Stimulated activated CD4-positive, alpha-beta T cell treated with anti-CD3 and anti-CD28 coated beads, Interleukin-15, amount 100 ng/mL, for 1 hour (primary cell): ENCODE measurements at places on chromosomes 1 and 21.
A peak's percentile ranks its signal among the peaks of the same experiment; 100 is the strongest.

- no peak for DNase-seq
Measured at GRCh38 chr21:37363936-37364335, 2.6 kb upstream of the DYRK1A start.

DNA sequence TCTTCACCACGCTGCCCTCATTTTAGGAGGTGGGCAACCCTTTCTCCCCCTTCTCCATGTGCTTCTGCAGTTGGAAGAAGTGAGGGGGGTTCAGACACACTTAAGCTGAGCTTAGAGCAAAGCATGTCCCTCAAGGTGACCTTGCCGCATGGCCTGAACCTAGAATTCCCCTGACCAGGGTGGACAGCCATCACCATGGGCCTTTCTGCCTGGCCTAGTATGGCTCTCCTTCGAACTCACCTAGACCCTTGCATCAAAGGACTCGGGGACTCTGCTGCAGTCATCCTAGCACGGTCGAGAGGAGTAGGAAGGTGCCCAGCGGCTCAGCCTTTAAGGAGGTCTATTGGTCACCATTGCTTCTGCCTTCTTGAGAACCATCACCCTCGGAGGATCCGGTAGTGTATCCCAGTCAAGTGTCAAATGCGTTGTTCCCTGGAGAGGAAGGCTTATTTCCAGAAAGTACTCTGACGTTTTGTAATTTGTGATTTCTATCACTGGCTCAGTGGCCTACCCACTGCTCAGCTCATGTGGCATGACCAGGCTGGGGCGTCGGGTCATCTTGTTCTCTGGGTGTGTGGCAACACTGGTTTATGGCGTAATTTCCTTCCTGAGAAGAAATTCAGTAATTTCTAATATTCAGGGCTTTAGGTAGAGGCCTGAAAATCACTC lies at the start of gene KCNE1:
Gene KCNE1 (minus strand): TSS at position 424 of the 669 bp plus-strand sequence. CDS start 62,576 bp downstream, outside the sequence.
- DNase-seq = no peak

DNA sequence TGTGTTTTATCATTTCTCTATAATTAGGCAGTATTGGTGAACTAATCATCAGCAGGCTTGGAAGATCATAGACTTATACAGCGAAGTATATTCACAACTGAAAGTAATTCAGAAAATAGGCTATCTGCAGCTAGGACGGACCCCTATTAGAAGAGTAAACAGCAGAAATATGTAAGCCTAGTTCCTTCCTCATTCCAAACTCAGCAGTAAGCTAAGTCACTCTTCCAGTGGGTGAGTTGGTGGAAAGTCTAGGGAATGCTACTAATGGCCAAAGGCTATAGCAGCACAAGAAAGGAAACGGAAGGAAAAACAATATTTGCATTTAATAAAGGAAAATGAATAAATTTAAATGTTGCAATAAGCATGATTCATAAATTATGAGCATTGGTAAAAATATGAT lies 918.1 kb upstream of the TMPRSS15 start:
- no peak for DNase-seq

GRCh38 chr1:1272341-1273208 lies 1.1 kb downstream of the UBE2J2 start:
- no peak for DNase-seq

- peak; percentile 59 for DNase-seq
Measured at GRCh38 chr1:204453141-204453772, 41.3 kb downstream of the PIK3C2B start.

GRCh38 chr1:23187637-23188036 lies 19.0 kb upstream of the LUZP1 start:
- DNase-seq = no peak

GRCh38 chr1:76865696-76866286 lies 1.5 kb upstream of the ST6GALNAC5 start:
- no peak for DNase-seq

DNA sequence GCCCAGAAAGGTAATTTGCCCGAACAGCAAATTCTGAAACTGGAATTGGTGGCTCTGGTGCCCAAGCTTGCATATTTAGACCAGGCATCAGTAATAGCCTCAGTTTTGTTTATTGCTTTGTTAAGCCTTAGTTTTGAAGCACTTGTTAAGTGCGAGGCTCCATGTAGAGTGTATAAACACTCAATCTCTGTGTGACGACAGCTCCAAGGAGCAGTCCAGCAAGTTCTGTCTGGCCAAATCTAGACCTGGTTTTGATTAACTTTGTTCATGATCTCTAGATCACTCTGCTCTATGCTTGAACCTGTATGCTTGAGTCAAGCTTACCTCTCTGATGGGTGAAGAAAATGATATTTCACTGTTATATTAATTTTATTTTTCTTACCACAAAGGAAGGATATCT lies 37.4 kb downstream of the DOP1B start:
- DNase-seq = no peak

GRCh38 chr1:87683196-87683956 lies 354.7 kb downstream of the LMO4 start:
- DNase-seq = no peak

DNA sequence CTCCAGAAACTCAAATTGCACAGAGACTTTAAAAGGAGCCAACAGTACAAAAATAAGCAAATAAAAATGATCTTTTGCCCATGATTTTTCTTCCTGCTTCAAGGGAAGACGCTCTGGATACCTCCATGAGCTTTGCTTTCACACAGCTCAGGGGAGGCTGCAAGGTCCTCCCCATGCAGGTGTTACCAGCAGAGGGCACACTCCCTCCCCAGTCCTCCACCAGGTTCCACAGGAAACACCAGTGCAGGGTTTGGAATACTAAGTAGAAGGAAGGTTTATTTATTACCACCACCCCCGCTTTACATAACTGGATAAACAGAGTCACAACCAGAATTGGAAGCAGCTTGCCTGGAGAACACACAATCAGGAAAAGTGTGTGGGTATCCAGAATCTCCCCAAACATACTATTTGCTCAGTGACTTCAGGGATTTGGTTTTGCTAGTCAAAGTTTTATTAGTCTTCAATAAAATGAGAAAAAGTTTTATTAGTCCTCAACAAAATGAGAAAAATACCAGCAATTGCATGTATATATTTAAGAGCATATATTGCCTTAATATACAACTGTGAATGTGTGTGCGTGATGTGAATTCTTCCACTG lies 37.3 kb downstream of the HSD3B1 start:
- DNase-seq = no peak

- no peak for DNase-seq
Measured at GRCh38 chr1:10515301-10515975, 40.7 kb downstream of the PEX14 start.

DNA sequence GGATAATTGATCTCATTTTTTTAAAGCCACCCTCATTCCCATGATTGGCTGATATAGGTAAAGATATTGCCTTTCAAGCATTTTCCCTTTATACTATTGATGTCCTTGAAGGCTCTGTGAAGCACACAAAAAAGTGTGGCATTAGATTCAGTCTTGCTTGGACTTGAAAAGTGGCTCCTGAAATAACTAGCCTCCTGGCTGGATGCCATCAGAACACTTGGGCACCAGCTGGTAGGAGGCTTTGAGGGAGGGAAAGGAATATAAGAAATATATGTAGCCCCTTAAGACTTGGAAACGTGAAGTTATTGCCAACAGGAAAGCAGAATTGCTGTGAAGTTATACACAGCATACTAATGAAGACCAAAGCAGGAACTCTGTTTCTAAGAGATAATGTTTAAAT lies 14.1 kb downstream of the MTR start:
- DNase-seq = no peak

DNA sequence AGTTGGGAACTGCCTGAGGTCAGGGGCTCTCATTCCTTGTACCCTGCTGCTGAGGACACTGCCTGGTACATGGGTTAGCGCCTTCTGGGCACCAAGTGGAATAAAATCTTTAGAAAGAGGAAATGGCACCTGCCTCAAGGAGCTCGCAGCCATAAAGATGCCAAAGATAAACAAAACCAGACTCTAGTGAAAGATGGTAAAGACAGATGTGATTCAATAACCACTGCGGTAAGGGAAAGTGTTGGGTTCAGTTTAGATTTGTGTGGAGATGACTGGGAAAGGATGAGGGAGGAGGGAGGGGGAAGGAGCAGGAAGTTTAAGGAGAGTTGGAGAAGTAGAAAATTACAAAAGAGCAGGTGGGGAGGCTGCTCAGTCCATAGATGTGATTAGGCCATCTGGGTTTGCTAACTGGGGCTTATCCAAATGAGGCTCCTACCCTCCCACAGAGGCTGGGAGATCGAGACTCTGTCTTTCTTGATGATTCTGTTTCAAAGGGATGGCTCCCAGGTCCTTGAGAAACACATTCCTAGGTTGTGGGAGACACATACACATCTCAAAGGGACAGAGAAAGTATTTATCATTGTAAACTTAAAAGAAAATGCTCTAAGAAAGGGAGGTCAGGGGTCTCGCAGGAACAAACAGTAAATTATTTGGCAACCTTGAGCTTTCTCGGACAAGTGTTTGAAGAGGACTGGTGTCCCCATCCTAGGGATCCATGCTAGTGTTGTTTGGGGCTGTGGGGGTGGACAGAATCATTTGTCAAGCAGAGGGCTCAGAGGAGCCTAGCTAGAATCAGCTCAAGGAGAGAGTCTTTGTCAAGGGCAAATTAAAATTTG lies 65.7 kb upstream of the MORC3 start:
- no peak for DNase-seq

DNA sequence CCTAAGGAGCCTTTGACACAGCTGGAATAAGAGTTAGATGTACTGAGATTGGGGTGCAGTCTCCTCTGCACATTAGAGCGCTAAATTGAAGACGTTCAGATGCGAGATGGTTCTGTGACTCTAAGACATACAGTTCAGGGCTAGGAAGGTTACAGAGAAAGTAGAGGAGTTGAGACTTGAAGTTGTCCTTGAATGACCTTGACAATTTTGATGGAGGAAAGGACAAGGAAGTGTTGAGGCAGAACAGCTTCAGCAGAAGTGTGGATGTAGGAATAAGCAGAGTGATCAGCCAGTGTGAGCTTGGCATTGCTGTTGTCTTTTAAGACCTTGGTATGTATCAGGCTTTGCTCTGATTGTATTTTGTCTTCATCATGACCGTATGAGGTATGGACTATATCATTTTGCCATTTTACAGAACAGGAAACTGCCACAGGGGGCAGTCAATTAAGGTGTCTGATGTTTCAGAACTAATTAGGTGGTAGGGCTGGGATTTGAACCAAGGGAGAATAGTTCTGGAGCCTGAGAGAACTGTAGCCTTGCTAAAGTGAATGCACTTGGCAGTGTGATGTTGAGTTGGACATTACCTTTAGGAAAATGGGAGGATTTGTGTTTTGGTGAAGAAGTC lies 9.2 kb downstream of the TTF2 start:
- DNase-seq = no peak

- DNase-seq = no peak
Measured at GRCh38 chr1:65259816-65260215, 49.5 kb upstream of the DNAJC6 start.

GRCh38 chr1:154998818-154999570 lies 3.6 kb upstream of the ZBTB7B start:
- peak; percentile 71 for DNase-seq

DNA sequence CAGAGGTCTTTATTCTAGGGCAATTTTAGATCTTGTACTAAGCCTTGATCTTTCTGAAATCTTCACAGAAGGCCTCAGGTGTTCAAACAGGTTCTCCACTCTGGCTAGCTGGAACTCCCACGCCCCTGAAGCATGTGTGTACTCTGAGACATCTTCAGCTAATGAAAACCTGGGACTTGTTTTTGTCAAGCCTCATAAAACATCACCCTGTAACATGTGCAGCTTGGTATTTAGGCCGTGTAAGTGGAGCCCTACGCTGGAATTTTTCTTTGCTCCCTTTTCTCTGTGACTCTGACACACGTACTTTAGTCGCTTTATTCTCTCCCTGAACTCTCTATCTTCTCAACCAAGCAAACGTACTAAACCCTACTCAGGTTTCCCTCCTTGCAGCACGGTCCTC lies 701.9 kb upstream of the ZP4 start:
- no peak for DNase-seq

- no peak for DNase-seq
Measured at GRCh38 chr1:10419351-10419750, 10.9 kb upstream of the CENPS start.

DNA sequence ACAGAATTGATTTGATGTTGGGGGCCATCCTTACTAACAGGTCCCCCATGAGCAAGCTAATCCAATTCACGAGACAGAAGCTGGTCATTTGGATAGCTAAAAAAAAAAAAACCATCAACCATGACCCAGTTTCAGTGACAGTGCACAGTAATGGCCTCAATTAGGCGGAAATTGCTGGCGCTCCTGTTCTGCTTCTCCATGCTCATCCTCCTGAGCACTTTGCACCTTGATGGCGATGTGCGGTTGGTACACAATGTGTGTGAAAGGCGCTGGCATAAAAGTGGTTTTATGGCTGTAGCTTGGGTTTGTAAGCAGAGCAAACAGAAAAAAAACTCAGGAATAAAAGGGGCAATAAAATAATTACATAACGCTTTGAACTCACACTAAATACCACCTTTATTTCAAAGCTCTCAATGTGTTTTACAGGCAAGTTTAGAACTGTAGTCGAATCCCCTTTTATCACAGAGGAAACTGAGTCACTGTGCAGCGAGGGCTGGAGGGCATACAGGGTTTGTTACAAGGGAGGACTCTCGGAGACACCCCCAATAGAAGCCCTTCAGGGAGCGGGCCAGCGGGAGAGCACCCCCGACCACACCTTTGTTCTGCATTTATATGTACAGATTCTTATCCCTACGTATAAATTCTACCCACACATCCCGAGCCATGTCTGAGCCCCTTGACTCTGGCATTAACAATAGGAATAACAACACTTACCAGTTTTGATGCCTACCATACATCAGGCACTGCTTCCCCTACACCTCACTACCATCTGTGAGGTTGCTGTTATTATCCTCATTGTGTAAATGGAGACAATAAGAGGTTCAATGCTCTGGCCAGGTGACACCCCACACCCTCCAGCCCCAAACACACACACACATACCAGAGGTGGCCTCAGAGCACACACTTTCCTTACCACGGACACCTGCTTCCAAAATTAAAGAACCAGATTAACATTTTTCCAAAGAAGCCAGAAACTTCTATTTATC lies 213.5 kb upstream of the IRF2BP2 start:
- DNase-seq = no peak

DNA sequence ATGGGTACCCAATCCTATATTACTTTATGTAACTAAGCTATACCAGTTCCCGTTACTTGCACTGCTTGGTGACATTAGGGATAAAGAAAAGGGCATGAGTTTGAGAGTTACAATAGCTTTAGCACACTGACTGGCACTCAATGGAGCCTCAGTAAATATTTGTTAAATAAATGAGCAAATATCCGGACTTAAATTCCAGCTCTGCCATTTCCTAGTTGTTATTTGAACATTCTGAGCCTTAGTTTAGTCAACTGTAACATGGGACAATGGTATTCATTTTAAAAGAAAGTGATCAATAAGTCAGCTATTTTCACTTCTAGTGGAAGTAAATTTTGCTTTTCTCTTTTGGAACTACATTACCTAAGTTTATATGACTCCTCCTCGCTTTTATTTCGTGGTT lies 198.7 kb downstream of the ZC3H11B start:
- DNase-seq = no peak

GRCh38 chr1:41799723-41800122 lies 119.0 kb downstream of the HIVEP3 start:
- no peak for DNase-seq

- DNase-seq = no peak
Measured at GRCh38 chr1:37633938-37634243, 801 bp downstream of the RSPO1 start.

- no peak for DNase-seq
Measured at GRCh38 chr1:6239950-6240768, 3.8 kb upstream of the HES3 start.

GRCh38 chr1:19495000-19495656 lies 9.8 kb upstream of the CAPZB start:
- no peak for DNase-seq

GRCh38 chr21:29645666-29646553 lies 293.9 kb downstream of the GRIK1 start:
- no peak for DNase-seq

GRCh38 chr1:7400566-7400965 lies 370.5 kb upstream of the VAMP3 start:
- DNase-seq = no peak
